Activated T-helper 1 cell treated with anti-CD3 and anti-CD28 coated beads, Interleukin-2, amount 50 U/mL, for 16 hours (primary cell): ENCODE measurements at places on chromosomes 3 and 15.
A peak's percentile ranks its signal among the peaks of the same experiment; 100 is the strongest.

- no peak for DNase-seq
Observed at GRCh38 chr15:58889363-58889762, 44.1 kb downstream of the SLTM start.

DNA sequence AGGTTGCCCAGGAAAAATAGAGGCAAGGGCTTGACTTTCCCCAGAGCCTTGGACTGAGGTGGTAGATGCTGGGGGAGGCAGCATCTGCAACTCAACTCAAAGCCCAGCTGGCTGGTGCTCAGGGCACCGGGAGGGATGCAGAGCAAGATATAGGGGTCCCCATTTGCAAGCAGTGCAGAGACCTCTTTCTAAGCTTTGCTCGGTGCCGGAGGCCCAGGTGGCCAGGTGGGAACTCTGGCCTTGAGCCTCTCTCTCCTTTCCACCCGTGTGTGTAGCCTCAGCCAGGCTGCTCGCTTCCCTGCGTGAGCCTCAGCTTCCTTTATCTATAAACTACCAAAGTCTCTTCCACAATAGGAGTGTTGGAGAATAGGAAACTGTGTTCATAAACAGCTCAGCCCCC lies 36.5 kb downstream of the SLC6A6 start:
- no peak for DNase-seq

GRCh38 chr3:39148435-39149058 lies 4.8 kb downstream of the CSRNP1 start:
- DNase-seq: no peak

- DNase-seq: no peak
Observed at GRCh38 chr3:10004506-10004905, 17.9 kb upstream of the EMC3 start.

DNA sequence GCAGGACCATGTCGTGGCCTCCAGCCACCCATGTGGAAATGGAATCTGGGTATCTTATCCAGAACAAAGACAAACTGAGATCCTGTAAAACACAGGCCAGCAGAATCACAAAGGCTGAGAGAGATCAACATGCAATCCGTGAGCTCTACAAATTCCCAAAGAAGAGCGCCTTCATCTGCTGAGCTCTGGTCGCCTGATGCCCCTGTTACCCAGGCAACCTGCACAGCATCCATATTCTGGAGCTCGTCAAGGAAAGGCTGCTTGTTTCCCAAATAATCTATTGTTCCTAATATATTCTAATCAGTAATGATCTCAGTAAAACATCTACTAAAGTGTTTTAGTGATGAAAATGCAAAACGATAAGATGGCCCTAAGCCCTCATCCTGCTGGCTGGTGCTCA lies 133.6 kb downstream of the OCA2 start:
- no peak for DNase-seq

GRCh38 chr3:189624130-189624529 lies 7.1 kb upstream of the TP63 start:
- no peak for DNase-seq

GRCh38 chr3:185572183-185572582 lies 13.9 kb upstream of the SENP2 start:
- DNase-seq: no peak

DNA sequence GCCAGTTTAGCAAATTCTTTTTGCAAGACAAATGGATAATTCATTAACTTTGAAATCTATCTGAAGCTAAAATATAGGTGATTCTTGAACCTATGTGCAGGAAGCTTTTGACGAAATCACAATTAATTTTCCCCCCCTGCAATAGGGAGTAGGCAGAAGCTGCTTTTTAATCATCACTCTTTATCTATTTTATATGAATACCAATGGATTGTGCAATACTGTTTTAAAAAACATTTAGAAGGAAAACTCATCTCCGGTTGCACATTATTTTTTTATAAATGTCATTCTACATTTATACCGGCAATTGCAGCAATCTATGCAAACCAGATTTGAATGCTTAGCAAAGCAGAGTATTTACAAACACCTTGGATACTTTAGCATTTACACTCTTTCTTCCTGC lies 121.1 kb upstream of the TMCO5A start:
- DNase-seq: no peak

DNA sequence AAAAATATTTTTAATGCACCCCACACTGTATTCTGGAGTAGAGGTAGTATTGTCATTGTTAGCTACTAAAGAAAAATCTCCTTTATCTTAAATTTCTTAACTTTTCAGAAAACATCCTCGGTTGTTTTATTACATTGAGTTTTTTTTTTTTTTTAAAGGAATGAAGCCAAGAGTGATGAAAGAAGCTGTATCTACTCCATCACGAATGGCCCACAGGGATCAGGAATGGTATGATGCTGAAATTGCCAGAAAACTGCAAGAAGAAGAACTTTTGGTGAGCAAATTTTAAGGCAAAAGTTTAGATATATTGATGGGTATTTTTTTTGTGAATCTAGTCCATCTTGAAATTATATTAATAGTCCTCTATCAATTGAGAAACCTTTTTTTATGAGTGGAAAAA lies 49.7 kb upstream of the UTS2B start:
- no peak for DNase-seq

DNA sequence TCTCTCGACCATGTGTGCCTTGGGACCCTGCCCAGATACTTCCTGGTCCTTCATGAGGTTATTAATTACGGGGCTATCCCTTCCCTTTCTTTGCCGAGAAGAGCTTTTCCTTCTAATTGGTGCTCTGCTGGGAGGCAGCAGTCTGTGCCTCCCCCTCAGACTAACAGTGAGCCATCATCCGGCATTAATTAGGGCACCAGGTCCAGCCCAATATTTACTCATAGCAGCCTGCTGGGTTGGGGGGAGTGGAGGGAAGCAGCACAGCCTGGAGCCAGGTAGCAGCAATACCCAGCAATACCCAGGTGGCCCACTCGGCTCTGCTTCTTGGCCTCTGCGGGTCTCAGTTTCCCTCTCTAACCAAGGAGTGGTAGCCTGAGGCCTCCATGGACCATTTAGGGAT lies 20.1 kb downstream of the CACNA2D2 start:
- no peak for DNase-seq

DNA sequence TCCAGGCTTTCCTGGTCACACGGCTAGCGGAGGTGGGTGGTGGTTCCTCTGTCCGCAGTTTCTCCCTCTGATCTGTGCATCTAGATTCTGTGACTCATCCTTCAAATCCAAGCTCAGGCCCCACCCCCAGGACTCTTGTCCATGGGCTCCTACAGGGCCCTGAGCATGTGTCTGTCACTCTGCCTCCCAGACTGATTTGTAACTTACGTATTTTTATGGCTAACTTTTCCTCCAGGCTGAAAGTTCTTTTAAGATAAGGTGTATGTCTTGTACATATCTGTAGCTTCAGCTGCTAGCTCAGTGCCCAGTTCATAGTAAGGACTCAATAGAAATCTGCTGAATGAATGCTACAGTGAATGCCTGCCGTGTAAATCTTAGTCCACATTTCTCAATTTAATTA lies 8.0 kb downstream of the ESYT3 start:
- no peak for DNase-seq

GRCh38 chr3:76570436-76571057 lies 469.4 kb upstream of the ROBO2 start:
- no peak for DNase-seq

- peak; percentile 95 for DNase-seq
Observed at GRCh38 chr15:48810414-48811324, at the start of gene CEP152. TSS of gene CEP152 (minus strand) at chr15:48811069. CDS start at chr15:48805649, 5,420 bp downstream.

GRCh38 chr15:95125803-95126202 lies 894.4 kb downstream of the MCTP2 start:
- DNase-seq: no peak

GRCh38 chr3:72811571-72811970 lies 36.7 kb downstream of the SHQ1 start:
- DNase-seq: no peak
